ENCODE measurements at places on chromosomes 13 and 19. TPM values are rescaled to one million over a fixed set of nuclear protein-coding genes. Genes with fewer than 3 reads are reported as not detected.

- DNase-seq = no peak
These were observed 679.3 kb upstream of the GPC6 start for GRCh38 chr13:92547266-92547665.

GRCh38 chr13:28630869-28631268, 28.1 kb upstream of the POMP start:
- no peak for DNase-seq

DNA sequence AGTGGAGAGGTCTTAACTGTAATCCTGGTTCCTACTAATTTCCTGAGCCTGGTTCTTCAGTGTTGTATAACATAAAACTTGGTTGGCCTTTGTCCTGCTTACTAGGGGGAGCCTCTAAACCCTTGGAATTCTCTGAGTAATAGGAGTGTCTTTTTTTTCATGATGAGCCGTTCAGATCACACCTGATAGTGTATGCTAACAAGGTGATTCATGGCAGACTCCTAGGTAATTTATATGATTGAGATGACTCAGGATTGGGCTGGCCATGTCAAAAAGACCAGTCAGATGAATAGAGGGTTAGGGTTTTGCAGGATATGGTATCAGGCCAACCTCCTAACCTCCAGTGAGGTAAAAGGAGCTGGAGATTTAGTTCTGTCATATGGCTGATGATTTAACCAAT, 135.8 kb upstream of the KLF12 start:
- DNase-seq = no peak

DNA sequence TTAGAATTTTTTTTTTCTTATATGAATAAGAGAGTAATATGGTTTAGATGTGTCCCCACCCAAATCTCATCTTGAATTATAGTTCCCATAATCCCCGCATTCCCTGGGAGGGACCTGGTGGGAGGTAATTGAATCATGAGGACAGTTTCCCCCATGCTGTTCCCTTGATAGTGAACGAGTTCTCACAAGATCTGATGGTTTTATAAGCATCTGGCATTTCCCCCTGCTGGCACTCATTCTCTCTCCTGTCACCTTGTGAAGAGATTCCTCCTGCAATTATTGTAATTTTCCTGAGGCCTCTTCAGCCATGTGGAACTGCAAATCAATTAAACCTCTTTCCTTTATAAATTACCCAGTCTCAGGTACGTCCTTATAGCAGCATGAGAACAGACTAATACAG, 205.7 kb downstream of the MYO16 start:
- no peak for DNase-seq

The OSCAR gene
- 0.24 TPM for total RNA-seq

GRCh38 chr19:16615808-16616207, 12.2 kb downstream of the MED26 start:
- peak; percentile 41 for DNase-seq
